Motor neuron (in vitro differentiated cells): ENCODE measurements at places on chromosomes 6 and 20.

- ATAC-seq, result no peak
Measured at GRCh38 chr6:5567352-5567751, 306.0 kb downstream of the FARS2 start.

GRCh38 chr20:25344634-25345033 is 46.0 kb downstream of the ABHD12 start:
- no peak for ATAC-seq

GRCh38 chr6:147449405-147450161 is 58.9 kb upstream of the SAMD5 start:
- no peak for ATAC-seq

DNA sequence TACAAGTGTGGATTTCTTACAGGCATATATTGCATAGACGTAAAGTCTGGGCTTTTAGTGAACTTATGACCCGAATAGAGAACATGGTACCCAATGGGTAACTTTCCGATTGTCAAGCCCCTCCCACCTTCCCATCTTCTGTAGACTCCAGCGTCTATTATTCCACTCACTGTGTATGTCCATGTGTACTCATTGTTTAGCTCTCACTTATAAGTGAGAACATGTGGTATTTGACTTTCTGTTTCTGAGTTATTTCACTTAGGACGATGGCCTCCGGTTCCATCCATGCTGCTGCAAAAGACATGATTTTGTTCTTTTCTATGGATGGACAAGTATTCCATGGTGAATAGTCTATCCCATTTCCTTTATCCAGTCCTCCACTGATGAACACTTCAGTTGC is 306.4 kb downstream of the CD83 start:
- no peak for ATAC-seq

- ATAC-seq, result no peak
Measured at GRCh38 chr20:56166781-56167465, 81.6 kb upstream of the MC3R start.

- ATAC-seq, result no peak
Measured at GRCh38 chr20:43774754-43775153, 48.0 kb upstream of the GTSF1L start.

GRCh38 chr6:7050872-7051779 is 56.6 kb upstream of the RREB1 start:
- ATAC-seq, result peak; percentile 60

GRCh38 chr6:69155467-69155866 is 520.4 kb downstream of the ADGRB3 start:
- ATAC-seq, result peak; percentile 47

GRCh38 chr6:159434410-159434809 is 258.6 kb downstream of the SOD2 start:
- no peak for ATAC-seq
